T-helper 17 cell (primary cell): ENCODE measurements at places on chromosomes 5 and 9. TPM values are rescaled to one million over a fixed set of nuclear protein-coding genes. Genes with fewer than 3 reads are reported as not detected.

DNA sequence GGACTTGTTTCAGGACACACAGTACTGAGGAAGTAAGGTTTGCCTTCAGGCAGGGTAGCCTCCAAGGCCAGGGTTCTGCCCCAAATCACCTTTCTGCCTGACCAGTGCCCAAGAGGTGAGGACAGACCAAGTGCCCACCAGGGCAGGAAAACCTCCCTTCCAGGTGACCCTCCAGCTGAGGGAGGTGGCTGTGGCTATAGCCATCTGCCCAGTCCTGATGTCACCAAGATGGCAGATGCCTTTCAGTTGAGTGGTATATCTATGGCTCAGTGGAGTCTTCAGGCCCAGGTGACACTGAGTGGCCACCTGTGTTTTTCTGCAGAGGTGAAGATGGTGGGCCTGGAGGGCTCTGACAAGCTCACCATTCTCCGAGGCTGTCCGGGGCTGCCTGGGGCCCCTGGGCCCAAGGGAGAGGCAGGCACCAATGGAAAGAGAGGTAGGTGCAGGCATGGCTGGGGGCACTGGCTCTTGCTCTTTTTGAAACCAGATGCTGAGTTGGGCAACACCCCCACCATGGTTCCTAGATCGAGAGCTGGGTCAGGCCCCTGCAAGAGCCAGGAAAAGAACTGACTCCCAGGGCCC is 1.7 kb downstream of the FCN2 start:
- no peak for DNase-seq
- peaks cover 43% of the 10 kb centered on the region for H3K27me3 ChIP-seq
- H3K36me3 ChIP-seq: peaks cover 6% of the 10 kb centered on the region
- no peaks in the 10 kb centered on the region for H3K4me1 ChIP-seq

DNA sequence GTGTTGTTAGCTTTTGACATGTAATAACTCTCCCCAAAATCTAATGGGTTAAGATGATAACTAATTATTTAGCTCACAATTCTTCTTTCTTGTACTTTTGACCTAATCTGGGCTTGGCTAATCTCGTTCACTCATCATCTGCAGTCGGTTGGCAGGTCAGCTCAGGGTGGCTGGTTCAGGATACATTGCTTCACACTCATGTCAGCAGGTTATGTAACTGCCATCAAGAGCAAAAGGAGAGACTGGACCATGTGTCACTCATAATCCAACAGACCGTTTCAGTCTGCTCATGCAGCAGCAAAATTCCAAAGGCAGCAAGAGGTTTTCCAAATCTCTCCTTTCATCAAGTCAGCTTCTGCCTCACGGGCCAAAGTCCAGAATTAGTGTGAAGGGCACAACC is 998.4 kb upstream of the CTNND2 start:
- H3K36me3 ChIP-seq: no peaks in the 10 kb centered on the region
- H3K4me1 ChIP-seq: no peaks in the 10 kb centered on the region
- DNase-seq: no peak
- H3K4me3 ChIP-seq: no peak overlapping the region
- no peak overlapping the region for H3K27ac ChIP-seq

DNA sequence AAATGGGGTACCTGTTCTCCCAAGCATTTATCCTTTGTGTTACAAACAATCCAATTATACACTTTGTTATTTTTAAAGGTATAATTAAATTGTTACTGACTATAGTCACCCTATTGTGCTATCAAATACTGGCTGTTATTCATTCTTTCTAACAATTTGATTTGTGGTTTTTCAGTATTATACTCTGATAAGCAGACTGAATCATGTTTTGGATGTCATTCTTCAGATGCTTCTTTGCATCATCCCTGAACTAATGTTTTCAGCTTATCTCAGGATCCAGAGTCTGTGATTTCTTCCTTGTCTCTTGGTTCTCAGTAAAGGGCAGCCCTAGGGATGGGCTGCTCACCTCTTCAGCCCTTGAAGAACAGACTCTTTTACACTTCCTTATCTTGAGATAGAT is 177.8 kb upstream of the SGCD start:
- no peak overlapping the region for H3K27ac ChIP-seq
- no peak overlapping the region for H3K4me3 ChIP-seq
- no peaks in the 10 kb centered on the region for H3K4me1 ChIP-seq
- DNase-seq: no peak
- H3K27me3 ChIP-seq: peaks cover 6% of the 10 kb centered on the region

DNA sequence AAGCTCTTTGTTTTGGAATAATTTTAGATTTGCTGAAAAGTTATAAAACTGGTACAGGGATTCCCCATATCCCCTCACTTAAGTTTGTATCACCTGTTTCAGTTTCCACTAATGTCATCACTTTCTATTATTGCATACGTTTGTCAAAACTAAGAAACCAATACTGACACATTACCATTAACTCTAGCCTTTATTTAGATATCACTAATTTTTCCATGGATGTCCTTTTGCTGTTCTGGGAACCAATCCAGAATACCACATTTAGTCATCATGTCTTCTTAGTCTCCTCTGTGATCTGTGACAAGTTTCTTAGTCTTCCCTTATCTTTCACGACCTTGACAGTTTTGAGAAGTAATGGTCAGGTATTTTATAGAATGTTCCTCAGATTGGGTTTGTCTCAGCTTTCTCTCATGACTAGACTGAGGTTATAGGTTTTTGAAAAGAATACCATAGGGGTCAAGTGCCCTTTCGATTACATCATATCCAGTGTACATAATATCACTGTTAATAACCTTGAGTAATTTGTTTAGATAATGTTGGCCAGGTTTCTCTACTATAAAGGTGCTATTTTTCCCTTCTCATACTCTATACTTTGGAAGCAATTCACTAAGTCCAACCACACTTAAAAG is 51.9 kb upstream of the NMUR2 start:
- H3K36me3 ChIP-seq: peaks cover 2% of the 10 kb centered on the region
- no peaks in the 10 kb centered on the region for H3K4me1 ChIP-seq
- H3K27me3 ChIP-seq: peaks cover 54% of the 10 kb centered on the region
- no peak overlapping the region for H3K27ac ChIP-seq
- H3K4me3 ChIP-seq: no peak overlapping the region
- no peak for DNase-seq

The GMCL2 gene
- not detected for total RNA-seq

The SLC44A1 gene
- 14.9 TPM for total RNA-seq
